Activated T-helper 9 cell treated with anti-CD3 and anti-CD28 coated beads, Interleukin-2, amount 50 U/mL, for 16 hours (primary cell): ENCODE measurements at places on chromosomes 3 and 15.

- DNase-seq = no peak
These were observed 393.7 kb downstream of the FEZF2 start for GRCh38 chr3:61979638-61980037.

DNA sequence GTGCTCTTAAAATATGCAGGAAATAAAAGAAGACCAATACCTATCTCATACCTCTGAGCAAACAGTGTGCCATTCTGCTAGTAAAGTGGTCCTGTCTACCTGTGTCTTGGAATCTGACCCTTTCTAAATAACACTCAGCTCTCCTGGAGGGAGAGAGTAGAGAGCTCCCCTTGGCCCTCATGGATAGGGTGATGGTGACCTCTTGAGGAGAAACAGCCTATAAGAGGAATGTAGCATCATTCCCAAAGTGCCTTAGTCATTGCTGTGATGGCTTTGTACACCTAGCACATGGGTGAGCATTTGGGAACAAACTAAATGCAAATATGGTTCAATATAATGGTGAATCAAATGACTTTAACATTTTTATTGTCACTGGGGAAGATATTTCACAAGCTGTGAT, 10.0 kb downstream of the SNTN start:
- DNase-seq = no peak

- DNase-seq = no peak
These were observed 68.5 kb upstream of the PTX3 start for GRCh38 chr3:157368171-157368570.

DNA sequence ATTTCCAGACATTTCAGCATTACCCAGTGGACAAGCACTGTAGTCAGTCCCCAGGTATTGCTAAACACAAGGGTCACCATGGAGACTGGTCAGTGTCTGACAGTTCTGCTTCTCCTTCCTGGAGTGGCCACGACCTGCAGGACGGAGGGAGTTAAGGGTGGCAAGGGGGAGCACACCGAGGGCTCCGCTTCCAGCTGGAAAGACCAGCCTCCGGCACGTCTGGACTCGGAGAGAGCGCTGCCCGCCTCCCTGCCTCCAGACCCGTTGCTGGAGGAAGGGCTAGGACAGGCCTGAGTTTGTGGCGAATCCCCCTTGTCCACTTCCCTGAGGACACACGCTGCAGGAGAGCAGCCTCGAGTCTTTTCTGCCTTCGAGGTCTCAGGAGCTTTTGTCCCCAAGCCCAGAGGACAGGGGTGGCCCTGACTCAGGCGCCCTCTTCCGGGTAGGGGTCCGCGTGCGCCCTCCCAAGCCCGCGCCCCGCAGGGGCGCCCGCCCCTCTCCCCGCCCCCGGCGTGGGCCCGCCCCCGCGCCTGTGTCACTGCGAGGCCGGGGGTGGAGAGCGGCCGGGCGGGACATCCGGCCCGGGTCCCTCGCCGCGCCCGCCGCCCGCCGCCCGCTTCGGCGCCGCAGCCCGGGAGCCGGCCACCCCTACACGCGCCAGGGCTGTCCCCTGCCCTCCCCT, at the start of gene CHST14:
TSS of gene CHST14 (plus strand) at position 562 of the 682 bp plus-strand sequence. CDS start 230 bp downstream, outside the sequence.
- DNase-seq = peak; percentile 53

- DNase-seq = no peak
These were observed 612 bp downstream of the GJD2 start for GRCh38 chr15:34754171-34754601.

GRCh38 chr15:36271048-36271447, 308.4 kb upstream of the CDIN1 start:
- DNase-seq = no peak

DNA sequence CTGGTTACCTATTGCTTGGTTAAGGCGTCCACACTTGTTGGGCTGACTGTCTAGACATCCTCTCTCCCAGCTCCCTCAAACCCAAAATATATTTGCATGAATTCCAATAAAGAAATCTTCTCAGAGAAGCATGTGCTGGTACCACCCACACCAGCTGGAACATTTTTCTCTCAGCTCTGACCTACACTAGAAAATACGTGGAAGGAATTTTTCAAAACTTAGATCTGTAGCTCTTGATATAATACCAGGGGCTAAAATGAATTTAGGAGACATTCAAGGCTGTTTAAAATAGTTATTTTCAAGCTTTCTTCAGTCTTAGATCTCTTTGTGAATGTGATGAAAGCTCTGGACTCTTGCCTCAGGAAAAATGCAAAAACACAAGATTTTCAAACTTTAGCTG, 590.4 kb downstream of the PDCD6IP start:
- no peak for DNase-seq

- no peak for DNase-seq
These were observed 237.5 kb upstream of the STT3B start for GRCh38 chr3:31295150-31295765.

GRCh38 chr15:62439543-62440016, 274.5 kb upstream of the C2CD4B start:
- no peak for DNase-seq

GRCh38 chr3:56365905-56366640, 102.2 kb downstream of the ERC2 start:
- DNase-seq = no peak

DNA sequence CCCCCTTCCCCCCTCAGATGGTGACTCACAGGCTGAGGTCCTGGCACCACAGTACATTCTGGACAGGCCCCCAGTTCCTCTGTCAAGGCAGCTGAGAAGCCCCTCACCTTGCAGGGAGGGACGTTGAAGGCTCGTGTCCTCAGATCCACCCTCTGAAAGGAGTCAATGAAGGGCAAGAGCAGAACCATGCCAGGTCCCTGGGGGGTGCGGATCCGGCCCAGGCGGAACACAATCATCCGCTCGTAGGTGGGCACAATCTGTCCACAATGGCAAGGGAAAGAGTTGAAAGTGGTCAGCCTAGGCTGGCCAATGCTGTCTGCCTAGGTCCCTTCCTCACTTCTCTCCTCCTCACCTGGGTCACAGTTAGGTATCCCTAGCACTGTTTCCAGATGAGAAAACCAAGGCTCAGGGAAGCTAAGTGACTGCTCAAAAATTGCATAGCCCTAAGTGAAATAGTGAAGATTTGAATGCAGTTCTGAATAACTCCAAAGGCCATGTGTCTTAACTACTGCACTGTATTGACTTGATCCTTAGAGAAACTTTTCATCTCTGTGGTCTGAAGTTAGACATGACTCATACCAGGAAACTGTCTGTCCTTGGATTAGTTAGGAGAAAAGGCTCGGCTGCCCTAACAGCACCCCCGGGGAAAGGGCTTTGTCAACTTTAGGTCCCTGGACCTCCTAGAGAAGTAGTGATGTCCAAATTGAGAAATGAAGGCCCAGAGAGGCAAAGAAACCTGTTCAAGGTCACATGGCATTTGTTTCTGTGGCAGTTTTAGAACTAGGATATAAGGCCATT, 2.9 kb downstream of the STOML1 start:
- DNase-seq = no peak

DNA sequence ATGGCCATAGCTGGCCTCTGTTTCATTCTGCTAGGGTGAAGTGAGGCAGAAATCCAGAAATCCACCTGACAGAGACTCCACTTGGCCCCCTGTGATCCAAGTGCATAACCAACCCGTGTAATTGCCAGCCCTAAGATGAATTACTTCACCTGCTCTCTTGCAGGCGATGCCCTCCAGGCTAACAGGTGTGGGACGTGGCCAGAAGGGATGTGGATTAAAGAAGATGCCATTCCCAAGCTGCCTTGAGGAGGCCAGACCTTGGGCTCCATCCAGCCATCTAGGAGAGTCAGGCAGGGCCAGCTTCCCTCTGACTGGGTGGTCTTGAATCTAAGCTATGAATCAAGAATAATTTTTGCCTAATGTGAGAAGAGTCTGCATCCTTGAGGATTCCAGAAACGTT, 154.5 kb upstream of the BNIP2 start:
- no peak for DNase-seq

DNA sequence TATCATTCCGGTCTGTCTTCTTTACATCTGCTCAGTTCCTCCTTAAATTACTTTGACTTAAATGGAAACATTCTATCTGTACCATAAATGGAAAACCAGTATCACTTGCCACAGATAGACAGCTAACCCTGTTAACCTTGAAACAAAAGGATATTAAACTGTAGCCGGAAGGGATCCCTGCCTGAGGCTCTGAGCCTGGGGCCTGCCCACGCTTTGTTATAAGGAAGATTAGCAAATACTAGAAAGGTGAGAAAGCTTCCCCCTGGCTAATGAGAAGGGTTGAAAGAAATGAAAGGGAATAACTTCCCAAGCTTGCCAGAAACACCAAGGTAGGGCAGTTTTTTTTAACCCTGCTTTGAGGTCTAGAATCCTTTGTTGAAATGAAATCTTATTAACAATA, 927.6 kb downstream of the FHIT start:
- no peak for DNase-seq

DNA sequence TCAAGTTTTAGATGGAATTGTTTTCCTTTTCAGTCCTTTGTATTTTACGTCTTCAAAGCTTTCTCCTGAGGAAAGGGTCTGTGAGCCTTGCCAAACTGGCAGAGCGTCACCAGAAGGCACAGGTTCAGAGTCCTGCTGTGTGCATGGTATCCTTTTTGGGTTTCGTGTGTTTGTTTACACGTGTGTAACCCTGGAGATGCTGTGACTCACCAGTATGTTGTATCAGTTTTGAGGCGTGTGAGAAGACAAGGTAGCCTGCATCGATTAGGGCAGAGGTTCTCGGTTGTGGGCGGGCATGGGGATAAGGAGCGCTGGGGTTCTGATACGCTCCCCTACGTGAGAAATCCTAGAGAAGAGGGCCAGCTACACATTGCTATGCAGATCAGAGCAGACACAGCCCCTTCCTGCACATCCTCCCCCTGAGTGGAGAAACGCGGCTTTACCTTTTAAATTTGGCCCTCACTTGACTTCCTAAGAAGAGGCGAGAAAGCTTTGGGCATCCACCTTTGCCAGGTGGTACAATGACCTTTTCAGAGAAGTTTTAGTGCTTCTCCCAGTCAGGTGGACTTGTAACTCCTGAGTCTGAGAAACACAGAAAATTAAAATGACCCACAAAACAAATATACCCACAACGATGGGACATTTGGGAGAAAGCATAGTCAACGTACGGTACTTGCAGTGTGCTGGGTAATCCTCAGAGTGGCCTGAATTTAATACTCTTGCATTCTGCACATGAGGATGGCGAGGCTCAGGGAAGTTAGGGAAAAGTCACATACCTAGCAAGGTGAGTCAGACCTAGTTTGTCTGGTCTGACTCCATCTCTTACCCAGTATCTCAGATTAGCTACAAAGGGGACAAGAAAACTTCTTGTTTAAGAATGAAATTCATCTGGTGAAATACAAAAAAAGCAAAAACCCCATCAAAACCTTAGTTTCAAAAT, 38.1 kb downstream of the TRAK1 start:
- no peak for DNase-seq

GRCh38 chr3:128597900-128598299, 52.7 kb downstream of the RPN1 start:
- DNase-seq = no peak

GRCh38 chr3:42608581-42608980, 8.1 kb downstream of the NKTR start:
- DNase-seq = no peak

DNA sequence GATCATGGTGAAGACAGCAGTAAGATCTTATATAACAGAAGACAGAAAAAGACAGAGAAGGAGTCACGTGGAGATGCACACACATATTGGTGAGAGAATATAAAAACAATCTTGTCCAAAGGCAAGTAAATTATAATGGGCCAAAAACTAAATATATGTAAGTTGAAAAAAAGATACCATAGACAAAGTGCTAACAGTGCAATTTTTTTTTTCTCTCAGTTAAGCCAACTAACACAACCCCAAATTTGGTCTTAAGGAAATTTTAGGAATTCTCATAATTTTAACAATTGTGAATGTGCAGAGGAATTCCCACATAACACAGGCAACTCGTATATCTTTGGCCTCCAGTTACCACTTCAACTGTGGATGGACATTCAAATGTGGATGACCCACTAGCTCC, 432.2 kb downstream of the SOX2 start:
- no peak for DNase-seq

DNA sequence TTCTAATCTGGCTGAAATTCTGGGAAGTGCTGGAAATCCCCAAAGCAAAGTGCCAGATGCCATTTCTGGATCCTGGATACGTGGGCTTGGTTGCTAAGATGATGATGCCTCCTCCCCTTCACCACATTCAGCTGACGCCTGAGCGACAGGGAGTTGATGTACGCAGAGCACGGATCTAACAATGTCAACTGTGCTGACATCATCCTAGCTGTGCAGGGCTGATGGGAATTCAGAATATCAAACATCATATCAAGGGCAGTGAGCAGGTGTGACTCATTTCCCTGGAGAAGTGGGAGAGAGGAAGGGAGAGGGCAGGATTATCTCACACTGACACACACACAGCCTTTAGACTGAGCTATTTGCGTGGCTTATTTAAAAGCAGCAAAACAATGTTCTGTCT, 92.6 kb upstream of the ZBTB20 start:
- DNase-seq = no peak

- DNase-seq = no peak
These were observed 9.5 kb downstream of the EPB42 start for GRCh38 chr15:43211224-43211735.

DNA sequence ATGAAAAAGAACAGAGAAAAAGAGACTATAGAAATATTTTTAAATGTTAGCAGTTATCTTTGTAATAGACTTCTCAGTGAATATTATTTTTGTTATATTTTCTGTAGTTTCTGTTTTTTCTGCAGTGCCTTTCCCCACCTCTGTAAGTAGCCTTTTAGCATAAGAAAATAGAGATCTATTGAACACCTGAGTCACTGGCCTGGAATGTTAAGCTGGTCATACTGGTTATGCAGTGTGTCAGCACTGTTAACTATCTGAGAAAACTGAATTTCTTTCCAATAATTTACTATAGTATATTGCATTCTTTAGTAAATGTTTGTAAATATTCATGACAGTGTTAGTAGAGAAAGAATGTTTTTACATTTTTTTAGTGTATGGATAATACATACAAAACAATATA, 79.8 kb downstream of the NECTIN3 start:
- DNase-seq = no peak

- no peak for DNase-seq
These were observed 522.3 kb downstream of the ROBO1 start for GRCh38 chr3:79245284-79246138.

DNA sequence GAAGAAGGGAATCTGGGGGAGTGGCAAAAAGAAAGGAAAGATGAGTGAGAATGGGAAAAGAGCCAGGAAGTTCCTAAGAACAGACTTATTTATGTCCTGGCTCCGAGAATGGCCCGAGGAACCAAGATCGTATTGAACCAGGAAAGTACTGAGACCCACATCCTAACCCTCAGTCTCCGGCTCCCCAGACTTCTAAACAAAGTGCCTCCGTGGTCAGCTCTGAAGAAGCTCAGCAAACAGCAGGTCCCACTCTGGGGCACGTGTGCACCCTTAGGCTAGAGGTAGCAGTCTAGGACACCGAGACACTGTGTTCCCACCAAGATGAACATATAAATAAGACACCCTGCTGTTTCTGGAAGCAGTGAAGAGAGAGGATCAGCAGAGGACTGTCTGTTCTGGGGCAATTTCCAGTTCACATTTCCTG, 307.4 kb downstream of the NTRK3 start:
- no peak for DNase-seq

DNA sequence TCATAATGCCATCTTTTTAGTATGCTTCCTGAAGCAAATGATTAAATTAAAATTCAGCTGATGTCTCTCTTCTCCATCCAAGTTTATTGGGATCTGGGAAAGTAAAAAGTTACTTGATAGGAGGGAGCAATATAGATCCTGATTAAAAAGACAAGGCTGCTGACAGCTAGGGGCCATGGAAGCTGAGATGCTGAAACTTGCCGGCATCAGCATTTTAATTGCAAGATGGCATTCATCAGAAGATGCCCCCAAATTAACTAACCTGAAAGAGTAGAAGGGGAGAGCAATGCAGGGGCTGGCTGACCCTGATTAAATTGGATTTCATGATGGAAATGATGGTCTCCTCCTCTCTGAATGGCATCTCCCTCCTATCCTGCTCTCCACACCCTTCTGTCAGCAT, 31.1 kb downstream of the CPNE4 start:
- no peak for DNase-seq
